ENCODE measurements at places on chromosomes 2 and 18.

GRCh38 chr2:236805800-236806531 is 236.3 kb downstream of the ACKR3 start:
- DNase-seq, result no peak

- no peak for DNase-seq
Observed at GRCh38 chr2:205627085-205627484, 55.2 kb upstream of the NRP2 start.

- DNase-seq, result no peak
Observed at GRCh38 chr18:48567388-48567787, 28.6 kb downstream of the CTIF start.

DNA sequence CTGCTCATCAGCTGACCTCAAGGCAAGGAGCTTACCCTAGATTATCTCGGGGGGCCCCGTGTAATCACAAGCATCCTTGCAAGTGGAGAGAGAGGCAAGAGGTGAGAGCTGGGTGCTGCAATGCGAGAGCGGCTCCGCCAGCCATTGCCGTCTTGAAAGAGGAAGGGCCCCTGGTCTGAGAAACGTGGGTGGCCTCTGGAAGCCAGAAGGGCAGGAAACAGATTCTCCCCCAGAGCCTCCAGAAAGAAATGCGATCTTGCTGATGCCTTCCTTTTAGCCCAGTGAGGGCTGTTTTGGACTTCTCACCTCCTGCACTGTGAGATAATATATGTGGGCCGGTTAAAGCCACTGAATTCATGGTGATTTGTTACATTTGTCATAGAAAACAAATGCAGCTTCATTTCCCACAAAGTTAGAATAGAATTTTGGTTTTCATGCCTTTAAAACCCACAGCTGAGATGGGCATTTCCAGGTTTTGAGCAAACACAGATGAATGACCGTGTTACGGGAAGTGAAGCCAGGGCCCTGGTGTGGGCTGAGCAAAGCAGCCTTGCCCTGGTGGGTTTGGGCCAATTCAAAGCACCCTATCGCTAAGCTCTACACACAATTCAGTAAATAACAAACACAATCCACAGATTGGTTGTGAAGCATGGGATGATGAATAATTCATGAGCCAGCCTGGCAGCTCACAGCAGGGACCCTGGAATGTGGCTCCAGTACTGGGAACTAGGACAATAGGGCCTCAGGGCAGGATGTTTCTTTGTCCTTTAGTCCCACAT is 319.9 kb upstream of the HS6ST1 start:
- peak; percentile 47 for DNase-seq

GRCh38 chr18:1370552-1370951 is 465.9 kb downstream of the ADCYAP1 start:
- no peak for DNase-seq

GRCh38 chr2:152335726-152336118 is 748 bp downstream of the FMNL2 start:
- DNase-seq, result no peak

GRCh38 chr2:197011021-197011417 is 84.5 kb upstream of the PGAP1 start:
- DNase-seq, result no peak

GRCh38 chr18:48460929-48461583 is 51.9 kb upstream of the ZBTB7C start:
- no peak for DNase-seq

DNA sequence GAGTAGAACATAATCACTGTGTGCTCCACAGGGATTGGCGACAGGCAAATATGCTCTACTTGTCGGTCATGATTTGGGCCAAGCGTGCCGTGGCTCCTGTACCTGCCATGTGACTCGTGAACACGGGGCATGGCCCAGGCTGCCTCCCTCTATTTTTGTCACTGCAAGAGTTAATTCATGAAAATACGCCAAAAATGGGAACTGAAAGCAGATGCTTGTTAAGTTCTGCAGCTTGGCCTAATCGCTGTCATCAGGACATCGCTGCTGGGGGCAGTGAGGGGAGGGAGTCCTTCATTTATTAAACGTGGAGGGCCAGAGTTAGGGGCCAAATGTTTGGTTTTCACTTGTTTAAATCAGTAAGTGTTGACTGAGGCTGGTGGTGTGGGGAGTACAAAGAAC is 177.8 kb downstream of the BCL2 start:
- DNase-seq, result no peak

DNA sequence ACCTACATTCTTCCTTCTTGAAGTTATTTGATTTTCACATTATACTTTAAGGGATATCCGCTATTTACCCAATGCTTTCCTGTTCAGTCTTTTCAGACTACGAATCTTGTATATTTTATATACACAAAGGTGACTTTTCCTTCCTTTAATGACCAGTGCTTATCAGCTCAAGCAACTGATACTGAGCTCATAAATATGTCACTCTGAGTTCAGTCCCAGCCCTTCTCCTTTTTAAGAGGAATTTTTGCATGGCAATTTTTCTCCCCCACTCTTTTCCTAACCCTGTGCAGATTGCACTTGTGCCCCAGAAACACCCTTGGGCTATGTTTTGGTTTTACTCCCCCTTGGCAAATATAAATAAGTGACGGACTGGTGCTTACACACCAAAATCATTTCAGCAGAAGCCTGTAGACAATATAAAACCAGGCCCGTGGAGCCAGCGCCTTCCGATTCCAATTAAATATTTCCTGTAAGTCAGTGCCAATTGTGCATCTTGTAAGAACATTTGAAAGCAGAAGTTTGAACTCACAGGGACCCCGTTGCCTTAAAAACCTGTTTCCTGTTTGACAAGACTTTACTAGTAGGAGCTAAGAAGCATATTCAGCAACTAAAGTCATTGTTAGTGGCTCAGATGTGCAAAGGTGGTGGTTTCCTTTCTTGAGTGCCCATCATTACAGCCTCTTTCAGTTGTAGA is 66.3 kb upstream of the GATA6 start:
- DNase-seq, result no peak

DNA sequence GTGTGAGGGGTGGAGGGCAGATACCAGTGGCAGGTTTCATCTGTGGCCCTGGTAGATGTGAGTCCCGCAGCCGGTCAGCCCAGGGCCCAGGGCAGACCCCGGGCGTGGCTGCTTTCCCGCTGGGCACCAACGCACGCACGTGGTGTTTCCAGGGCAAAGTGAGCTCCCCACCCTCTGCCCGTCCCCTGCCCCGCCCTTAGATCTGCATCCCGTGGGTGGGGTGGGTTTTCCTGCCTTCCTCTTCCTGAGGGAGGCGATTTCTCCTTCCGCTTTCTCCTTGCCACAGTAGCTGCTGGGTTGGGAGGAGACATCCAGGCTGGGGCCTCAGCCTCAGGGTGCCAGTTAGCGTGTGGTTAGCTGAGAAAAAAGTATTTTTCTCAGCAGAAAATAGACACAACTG is 49.6 kb downstream of the ODC1 start:
- no peak for DNase-seq

- no peak for DNase-seq
Observed at GRCh38 chr2:233007270-233007669, 5.8 kb downstream of the NGEF start.

- DNase-seq, result peak; percentile 36
Observed at GRCh38 chr2:235573331-235574221, 79.7 kb downstream of the AGAP1 start.

GRCh38 chr2:152497481-152498052 is 162.6 kb downstream of the FMNL2 start:
- DNase-seq, result no peak

DNA sequence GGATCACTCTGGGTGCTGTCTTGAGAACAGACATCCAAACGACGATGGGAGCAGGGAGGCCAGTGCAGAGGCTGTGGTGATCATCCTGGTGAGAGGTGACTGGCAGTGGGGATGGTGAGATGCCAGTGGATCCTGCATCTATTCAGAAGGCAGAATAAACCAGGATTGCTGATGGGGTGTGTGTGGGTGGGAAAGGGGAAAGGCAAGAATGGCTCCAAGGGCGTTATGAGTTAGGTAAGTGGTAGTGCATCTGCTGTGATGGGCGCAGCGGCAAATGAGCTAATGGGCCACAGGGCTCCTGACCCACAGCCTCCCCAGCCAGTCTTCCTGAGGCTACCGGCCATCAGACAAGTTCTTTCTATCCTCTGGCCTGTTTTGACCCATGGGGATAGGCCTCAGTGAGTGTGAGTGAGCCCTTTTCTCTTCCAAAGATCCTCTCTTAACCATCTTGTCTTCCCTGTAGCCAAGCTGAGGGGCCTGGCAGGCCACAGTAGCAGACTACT is 29.6 kb downstream of the SERTAD2 start:
- no peak for DNase-seq

GRCh38 chr18:44789710-44790109 is 109.0 kb downstream of the SETBP1 start:
- DNase-seq, result no peak

DNA sequence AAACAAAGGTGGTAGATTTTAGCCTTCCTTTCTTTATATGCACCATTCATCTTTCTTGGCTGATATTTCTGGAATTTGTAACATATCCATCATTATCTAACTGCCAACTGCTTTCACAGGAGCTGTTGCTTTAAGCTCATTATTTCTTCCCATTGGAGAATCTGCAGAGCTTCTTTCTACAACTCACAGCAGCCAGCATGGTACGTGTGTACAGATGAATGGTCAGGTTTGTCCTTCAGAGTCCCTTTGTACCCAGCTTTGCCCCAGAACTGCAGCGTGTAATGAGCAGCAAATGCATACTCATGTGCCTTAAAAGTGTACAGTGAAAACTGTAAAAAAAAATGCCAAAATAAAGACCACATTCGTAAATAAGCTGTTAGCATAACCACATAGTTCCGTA is 260.9 kb downstream of the FIGN start:
- DNase-seq, result no peak

GRCh38 chr2:109386004-109386695 is 227.6 kb downstream of the SEPTIN10 start:
- DNase-seq, result peak; percentile 3

DNA sequence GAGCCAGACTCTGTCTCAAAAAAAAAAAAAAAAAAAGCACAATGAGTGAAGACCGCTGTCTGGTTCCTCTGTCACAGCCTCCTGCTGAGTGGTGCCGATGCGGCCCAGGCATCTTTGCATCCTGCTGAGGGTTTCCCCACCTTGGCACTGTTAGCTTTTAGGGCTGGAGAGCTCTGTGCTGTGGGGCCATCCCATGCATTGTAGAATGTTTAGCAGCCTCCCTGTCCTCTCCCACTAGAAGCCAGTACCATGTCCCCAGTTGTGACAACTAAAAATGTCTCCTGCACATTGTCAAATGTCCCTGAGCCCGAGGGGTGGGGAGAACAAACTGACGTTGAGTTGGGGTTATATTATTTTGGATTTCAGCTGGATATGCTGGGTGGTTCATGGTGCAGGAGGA is 7.9 kb upstream of the COLEC11 start:
- no peak for DNase-seq

DNA sequence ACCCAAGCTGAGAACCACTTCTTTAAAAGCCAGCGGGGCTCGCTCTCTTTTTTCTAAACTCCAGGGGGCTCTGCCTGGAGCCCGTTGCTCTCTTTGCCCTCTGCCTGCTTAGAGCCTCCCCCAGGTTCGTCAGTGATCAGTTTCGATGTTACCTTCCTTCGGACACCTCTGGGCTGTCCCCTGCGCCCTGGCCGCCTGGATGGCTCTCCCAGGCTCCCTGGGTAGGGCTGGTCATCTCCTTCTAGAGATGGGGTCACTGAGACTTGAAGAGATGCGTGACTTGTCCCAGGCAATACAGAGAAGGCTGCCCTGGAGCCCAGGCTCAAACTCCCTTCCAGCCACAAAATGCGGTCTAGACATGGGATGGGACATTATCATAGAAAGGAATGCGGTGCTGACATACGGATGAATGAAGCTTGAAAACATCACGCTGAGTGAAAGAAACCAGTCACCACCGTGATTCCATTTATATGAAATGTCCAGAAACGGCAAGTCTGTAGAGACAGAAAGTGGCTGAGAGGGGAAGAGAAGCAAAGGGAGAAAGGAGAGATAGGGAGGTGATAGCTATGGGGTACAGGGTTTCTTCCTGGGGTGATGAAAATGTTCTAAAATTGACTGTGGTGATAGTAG is 14.6 kb downstream of the KCNF1 start:
- no peak for DNase-seq

GRCh38 chr2:98825404-98825803 is 94.5 kb upstream of the MGAT4A start:
- no peak for DNase-seq

GRCh38 chr2:242004223-242004901 is 134.8 kb downstream of the RTP5 start:
- DNase-seq, result no peak

DNA sequence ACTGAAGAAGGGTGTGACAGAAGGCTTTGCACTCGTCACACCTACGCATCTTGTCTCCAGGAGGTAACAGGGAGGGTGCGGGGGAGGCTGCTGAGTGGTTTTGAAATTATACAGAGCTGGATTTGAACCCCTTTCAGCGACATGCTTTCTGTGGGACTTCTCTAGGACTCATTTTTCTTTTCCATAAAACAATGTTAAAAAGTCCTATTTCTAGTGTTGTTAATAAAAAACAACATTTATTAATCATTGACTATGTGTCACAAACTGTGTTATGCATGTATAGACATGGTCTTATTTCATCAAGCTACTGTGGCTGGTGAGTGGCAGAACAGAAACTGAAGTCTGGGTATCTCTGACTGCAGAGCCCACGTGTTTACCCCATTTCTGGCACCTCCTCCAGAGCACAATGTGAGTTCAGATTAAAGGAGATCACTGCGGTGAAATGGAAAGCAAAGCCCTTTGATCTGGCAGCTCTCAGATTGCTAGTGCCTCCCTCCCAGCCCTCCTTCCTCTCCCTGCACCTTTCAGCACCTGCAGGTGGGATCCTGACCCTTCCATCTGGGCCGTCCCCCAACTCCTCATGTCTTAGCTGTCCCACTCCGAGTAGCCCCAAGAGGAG is 315.5 kb upstream of the MYT1L start:
- DNase-seq, result no peak

DNA sequence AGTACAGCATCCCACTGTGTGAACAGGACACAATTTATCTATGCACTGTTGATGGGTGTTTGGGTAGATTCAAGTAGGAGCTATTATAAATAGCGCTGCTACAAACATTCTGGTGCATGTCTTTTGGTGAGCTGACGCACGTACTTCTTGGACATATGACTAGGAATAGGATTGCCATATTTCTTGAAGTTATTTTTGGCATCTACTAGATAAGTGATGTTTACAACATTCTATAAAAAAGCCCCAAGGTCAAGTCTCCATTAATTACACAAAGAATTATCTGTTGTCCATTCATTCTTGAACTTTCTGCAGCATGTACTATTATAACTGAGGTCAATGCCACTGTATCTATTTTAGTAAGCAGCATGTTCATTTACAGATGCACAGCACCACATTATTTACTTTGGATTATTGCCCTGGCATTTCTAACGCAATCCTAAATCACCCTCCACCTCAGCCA is 225.5 kb upstream of the TMEM200C start:
- no peak for DNase-seq

GRCh38 chr2:8644605-8645175 is 37.2 kb upstream of the ID2 start:
- no peak for DNase-seq

DNA sequence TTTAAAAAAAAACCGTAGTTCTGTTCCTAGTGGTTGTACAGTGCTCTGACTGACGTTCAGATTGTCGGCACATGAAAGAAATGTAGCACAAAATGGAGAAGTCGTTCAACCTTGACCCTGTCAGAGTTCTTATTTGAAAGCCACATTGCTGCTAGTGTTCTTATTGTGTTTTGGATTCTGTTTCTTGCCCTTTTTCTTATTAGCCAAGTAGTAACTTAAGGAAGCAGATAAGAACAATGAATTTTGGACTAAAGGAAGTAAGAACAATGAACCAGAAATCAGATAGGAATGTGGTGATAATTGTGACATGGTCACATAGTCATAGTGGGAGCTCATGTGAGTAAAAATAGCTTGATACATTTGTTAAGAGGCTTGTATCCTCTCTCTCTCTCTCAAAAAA is 45.9 kb downstream of the RPIA start:
- DNase-seq, result no peak

GRCh38 chr18:3012136-3013023 is 564 bp downstream of the LPIN2 start:
- DNase-seq, result peak; percentile 65

Data from glutamatergic neuron (in vitro differentiated cells).